ENCODE measurements at places on chromosomes 2 and 18.

DNA sequence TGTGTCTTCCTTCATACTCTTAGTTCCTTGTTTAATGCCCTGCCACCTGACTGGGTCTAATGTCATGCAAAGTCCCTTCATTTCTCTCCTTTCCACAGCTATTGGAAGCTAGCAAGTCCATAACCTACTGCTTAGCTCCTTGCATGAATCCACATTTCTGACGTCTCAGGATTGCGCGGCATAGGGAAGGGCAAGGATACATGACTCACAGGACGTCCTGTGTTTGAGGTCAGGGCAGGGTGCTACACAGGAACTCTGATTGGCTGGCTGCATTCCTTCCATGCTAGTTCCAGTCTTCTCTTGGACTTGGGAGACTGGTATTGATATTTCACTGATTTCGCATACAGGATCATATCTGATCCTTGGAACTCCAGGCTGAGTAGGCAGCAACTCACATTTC is 137.9 kb downstream of the CDH2 start:
- DNase-seq, result no peak

DNA sequence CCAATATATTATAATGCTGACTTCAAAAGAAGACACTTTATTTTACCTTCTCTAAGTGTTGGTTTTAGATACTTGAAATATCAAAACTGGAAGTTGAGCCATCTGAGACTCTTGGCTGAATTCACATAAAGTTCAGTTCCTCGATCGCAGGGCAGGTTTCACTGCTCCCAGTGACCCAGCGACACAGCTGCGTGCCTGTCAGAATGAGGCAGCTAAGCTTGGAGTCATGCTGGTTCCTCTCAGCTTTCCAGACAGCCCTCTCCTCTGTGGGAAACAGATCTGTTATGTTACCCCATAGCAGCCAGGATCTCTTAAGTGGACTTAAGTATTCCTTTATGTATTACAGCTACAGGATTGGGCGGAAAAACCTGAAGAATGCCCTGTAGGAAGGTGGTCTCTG is 142.8 kb upstream of the ALPP start:
- no peak for DNase-seq

DNA sequence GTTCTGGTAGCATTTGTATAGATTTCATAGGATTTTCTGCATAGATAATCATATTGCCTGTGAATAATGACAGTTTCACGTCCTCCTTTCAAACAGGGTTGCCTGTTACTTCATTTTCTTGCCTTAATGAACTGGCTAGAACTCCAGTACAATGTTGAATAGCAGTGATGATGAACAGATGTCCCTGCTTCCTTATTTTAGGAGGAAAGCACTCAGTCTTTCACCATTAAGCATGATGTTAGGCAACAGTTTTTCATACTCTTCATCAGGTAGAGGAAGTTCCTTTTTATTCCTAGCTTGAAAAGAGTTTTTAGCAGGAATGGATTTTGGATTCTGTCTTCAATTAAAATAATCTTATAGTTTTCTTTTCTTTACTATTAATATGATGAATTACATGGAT is 39.7 kb downstream of the C2orf76 start:
- no peak for DNase-seq

GRCh38 chr2:143807671-143808070 is 678.5 kb downstream of the ARHGAP15 start:
- no peak for DNase-seq

DNA sequence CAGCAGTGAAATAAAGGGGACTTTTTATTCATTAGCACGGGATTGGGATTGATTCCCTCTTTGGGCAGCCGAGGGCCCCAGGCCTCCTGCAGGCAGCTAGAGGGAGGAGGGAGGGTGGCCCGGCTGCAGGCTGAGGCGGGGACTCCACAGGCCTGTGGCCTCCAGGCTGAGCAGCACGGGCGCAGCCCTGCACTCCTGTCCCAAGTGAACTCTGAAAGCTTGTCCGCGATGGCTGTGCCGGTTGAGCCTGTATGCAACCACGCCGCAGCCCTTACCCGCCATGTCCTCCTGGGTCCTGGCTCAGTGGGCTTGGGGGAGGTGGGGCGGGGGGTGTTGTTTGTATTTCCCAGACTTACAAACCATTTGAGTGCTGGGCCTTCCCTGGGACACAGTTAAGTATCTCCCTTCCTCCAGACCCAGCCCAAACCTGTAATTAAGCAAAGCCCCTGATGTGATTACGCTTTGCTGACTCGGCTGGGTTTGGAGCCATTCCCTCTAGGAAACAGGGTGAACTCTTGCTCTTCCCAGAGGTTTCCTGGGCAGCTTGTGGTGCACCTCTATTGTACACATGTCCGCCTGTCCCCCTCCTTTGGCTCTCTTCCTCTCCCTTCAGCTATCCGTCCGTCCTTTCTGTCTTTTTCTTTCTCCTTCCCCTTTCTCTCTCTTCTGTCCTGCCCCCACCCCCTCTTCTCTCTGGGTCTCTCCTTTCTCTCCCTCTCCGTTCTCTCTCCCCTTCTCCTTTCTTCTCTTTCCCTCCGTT is 5.3 kb downstream of the GLI2 start:
- DNase-seq, result peak; percentile 11
